ENCODE measurements at places on chromosomes 16 and 17. TPM values are rescaled to one million over a fixed set of nuclear protein-coding genes. Genes with fewer than 3 reads are reported as not detected.

Gene PIK3R5
- total RNA-seq = 46.8 TPM

DNA sequence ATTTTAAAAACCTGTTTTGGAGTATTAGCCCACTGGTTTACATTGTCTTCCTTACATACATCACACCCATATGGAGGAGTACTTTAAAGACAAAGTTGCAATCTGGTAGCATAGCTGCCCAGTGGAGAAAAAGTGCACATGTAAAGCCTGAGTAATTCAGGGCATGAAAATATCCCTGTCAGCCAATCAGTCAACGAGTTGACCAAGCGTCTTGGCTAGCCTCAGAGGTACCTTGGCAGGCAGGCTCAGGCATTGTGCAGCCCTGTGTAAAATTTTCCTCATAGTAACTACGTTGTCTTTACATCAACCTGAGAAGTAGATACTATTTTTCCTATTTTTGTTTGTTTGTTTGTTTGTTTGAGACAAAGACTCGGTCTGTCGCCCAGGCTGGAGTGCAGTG, 339.0 kb downstream of the CDH13 start:
- DNase-seq = no peak

Gene NLK
- 11.3 TPM for total RNA-seq

- no peak for DNase-seq
Observed at GRCh38 chr16:23587726-23588125, 8.4 kb downstream of the NDUFAB1 start.

- no peak for DNase-seq
Observed at GRCh38 chr17:17351901-17352781, 49.0 kb downstream of the NT5M start.

- DNase-seq = no peak
Observed at GRCh38 chr17:63760771-63761539, 12.4 kb downstream of the CCDC47 start.

- no peak for DNase-seq
Observed at GRCh38 chr17:56822725-56823124, 11.0 kb downstream of the C17orf67 start.

Gene PITPNM3
- 0.52 TPM for total RNA-seq

GRCh38 chr17:79976451-79976850, 59.2 kb downstream of the TBC1D16 start:
- no peak for DNase-seq

- no peak for DNase-seq
Observed at GRCh38 chr17:3695129-3695722, 729 bp downstream of the P2RX5 start.

Gene NLRC3
- 29.6 TPM for total RNA-seq

Gene CLEC3A
- total RNA-seq = not detected

- DNase-seq = no peak
Observed at GRCh38 chr17:74776990-74777389, 845 bp upstream of the NAT9 start.

DNA sequence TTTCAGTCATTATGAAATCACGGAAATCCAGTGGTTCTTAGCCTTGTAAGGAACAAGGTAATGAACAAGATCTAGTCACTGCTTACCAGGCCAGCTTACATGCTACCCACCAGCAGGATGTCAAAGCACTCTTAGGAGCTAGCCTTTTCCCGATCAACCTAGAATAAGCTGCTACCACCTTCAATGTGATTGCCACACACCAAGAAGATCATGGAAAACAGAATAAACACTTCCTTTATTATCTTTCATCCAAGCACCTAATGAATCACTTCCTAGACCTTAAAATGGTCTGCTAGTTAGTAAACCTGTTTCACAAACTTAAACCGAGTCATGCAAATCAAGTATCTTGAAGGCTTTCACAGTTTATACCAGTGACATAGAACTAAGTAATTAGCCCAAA, 5.0 kb downstream of the BBS2 start:
- DNase-seq = no peak

GRCh38 chr17:41116297-41116696, 1.9 kb downstream of the KRTAP4-11 start:
- DNase-seq = no peak

Gene CNGB1
- not detected for total RNA-seq

Gene SULT1A4
- total RNA-seq = 3.1 TPM

DNA sequence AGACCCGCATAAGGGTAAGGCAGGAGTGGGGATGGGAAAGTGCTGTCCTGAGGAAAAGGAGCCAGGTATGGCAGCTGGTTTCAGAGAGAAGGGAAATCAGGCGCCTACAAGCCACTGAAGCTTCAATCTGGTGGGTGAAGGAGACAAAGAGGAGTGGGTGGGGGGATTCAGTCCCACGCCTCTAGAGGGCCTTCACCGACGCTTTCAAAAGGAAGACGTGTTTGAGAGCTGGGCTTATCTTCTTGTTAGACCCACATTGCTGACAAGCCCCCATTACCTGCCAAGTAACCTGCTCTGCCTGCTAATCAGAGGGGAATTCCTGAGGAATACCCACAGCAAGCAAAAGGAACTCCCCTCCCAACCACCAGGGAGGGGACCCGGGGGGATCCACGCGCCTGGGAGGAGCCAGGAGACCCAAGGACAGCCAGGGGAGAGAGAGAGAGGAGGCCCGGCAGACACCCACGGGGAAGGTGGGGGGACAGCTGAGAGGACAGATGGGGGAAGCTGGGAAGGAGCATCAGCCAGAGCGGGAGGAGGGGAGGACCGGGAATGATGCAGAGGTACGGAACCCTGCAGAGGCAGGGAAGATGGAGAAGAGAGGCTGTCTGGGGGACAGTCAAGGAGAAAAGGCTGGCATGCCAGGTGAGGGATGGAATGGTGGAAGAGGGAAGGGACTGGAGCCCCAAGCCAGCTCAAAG, 1.0 kb downstream of the MTMR4 start:
- DNase-seq = no peak

Gene NECAB2
- total RNA-seq = 0.11 TPM

DNA sequence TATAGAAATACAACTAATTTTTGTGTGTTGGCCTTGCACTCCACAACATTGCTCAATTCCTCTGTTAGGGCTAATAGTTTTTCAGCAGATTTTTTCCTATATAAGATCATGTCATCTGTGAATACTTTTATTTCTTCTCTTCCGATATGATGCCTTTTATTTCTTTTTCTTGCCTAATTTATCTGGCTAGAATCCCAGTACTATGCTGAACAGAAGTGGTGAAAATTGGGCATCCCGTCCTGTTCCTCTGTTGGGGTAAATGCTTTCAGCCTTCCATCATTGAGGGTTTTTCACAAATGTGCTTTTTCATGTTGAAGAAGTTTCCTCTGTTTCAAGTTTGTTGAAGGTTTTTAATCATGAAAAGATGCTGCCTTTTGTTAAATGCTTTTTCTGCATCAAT, 22.7 kb upstream of the TNFRSF13B start:
- no peak for DNase-seq

Gene KRT24
- total RNA-seq = not detected

DNA sequence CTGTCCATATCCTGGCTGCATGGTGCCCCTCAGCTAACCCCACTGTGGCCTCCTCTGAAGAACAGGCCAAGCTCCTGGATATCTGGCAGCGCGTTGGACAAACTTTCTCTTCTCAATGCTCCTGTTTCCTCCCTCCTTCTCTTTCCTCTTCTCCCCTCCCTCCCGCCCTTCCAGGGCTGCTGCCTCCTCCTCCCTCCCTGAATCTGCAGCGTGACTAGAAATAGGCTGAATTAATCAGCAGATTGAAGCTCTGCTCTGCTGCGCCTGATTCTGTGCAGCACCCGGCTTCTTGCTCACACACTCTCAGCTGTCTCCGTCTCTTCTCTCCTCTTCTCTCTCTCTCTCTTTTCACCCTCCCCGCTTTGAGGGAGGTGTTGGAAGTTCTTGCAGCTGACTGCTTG, 19.8 kb downstream of the TMEM94 start:
- DNase-seq = no peak

DNA sequence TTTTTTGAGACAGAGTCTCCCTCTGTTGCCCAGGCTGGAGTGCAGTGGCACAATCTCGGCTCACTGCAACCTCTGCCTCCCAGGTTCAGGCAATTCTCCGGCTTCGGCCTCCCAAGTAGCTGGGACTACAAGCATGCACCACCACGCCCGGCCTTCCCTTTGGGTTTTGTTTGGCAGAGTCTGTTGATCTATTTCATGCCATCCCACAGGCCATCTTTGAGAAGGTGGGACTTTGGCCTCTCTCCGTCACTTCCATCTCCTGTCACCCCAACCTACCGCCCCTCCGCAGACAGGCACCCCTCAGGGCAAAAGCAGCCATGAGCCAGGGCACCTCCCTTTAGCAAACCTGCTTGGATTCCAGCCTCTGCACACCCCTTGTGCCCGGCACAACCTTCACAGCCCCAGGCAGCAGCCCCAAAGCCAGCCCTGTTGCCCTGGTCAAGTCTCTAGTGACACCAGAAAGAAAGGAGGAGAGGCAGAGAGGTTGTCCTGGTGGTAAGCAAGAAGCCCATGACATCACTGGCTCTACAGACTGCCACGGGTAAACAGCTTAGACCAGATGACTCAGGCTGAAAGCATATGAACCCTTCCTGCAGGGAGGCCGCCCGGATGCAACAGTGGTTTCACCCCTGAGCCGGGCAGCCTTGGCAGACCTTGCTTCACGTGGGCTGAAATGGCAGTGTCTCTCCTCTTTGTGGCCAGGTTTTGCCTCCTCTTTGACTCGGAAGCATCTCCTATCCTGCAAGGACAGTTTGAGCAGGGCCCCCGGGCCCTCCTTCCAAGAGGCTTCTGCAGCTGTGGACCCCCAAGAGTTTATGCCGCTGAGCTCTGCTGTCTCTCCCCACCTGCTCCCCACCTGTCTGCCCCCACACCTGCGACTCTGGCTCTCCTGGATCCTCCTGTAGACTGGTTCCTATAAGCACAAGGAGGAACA, 8.1 kb upstream of the TIMP2 start:
- DNase-seq = peak; percentile 30

GRCh38 chr17:6080711-6081430, 10.7 kb downstream of the WSCD1 start:
- no peak for DNase-seq

- DNase-seq = no peak
Observed at GRCh38 chr17:1173432-1174262, 6.1 kb downstream of the ABR start.

- no peak for DNase-seq
Observed at GRCh38 chr17:50035945-50036344, 20.0 kb upstream of the ITGA3 start.

Gene HOXB4
- 3.0 TPM for total RNA-seq

DNA sequence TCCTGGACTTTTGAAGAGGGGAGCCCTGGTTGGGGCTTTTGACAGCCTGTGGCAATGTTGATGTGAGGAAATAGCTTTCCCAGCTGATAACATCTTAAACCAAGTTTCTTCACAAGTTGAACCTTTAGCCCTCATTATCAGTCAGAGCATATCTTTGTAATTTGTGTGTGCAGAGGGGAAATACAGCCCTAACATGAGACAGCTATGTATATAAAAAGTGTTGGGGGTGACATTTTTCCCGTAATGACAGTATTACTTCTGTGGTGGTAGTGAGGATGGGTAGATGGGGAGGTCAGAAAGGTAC, 221.1 kb downstream of the FTO start:
- DNase-seq = no peak

DNA sequence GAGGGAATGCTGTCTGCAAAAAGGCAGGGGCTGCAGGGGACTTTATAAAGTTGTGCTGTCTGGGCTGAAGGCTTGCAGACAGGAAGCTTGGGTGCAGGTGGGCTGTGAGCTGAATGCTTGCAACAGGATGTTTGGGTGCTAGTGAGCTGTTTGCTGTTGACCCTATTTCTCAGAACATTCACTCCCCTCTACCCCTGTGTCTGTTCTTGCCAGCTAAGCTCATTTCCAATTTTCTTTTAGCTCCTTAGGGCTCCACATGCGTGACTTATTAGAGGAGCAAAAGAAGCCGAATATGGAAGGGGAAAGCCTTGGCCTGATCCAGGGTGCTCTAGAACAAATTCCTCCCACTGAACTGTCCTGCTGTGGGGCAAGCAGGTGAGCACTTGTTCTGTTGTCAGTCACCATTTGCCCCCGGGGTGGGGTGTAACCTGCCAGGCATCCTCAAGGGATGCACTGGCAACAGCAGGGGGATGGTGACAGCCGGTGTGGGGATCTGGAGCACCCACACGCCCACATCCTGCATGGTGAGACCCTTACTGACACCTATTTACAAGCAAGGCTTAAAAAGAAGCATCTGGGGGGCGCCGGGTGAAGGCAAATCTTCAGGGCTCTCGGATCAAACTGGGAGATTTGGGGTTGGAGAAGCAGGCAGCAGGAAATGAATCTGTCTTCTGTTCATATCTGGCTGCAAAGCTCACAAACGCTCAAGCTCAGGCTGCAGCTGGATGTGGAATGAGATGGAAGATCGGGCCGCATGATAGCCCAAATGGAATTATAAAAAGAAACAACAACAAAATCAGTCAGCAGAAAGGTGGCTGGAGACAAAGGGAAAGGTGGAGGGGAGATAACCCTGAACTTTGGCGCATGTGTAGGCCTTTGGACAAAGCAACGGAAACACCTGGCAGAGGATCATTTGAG, 21.1 kb upstream of the NUP93 start:
- no peak for DNase-seq

- no peak for DNase-seq
Observed at GRCh38 chr17:40598619-40599467, 33.6 kb upstream of the CCR7 start.

- DNase-seq = no peak
Observed at GRCh38 chr17:8022360-8023003, 16.4 kb upstream of the ALOX15B start.

DNA sequence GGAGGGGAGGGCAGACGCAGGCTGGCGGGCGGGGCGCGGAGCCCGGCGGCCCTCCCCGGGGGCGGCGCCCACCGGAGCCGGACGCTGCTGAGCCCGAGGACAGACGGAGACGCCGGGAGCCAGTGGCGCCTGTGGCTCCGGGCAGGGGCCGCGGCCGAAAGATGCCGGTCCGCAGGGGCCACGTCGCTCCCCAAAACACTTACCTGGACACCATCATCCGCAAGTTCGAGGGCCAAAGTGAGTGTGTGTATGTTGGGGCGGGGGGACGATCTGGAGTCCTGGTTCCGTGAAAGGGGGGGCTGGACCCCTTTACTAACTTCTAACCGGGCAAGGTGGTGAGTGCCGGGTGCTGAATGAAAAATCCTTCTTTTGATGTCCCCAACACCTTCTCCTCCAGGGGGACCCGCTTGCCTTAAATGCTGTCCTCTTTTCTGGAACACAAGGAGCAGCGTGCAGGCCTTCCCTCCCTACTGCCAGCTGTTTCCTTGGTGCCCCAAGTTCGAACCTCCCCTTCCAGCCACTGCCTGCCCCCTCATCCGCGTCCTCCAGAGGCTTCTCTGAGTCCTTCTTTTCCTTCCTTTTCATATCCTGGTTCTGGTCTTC, at the start of gene KCNH6:
TSS of gene KCNH6 (plus strand) at position 106 of the 603 bp plus-strand sequence. CDS start at position 162, 56 bp downstream.
- DNase-seq = no peak

GRCh38 chr17:6358131-6358530, 76.8 kb downstream of the AIPL1 start:
- DNase-seq = no peak

DNA sequence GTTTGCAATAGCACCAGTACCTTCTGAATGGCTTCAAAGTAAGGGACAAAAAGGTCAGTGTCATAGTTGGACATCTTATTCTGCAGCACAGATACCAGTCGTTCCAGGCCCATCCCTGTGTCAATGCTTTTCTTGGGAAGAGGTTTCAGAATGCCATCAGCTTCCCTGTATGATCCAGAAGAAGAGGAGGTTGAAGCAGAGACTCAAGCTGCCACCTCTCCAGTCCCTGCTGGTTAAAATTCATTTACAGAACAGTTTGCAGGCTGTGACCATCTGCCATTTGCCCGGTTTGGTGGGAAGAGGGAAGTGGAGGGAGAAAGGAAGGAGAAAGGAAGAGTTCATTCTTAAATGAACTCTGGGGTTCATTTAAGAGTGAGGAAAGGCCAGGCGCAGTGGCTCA, 18.4 kb upstream of the EXOSC6 start:
- DNase-seq = no peak

All from activated T-helper 2 cell treated with anti-CD3 and anti-CD28 coated beads, Interferon-gamma antibody, Interleukin-2, Interleukin-4, amounts not matched to agents 10 μg/mL and 5 μg/mL and 100 μg/mL, durations not matched to agents 14 hours and 24 hours and 36 hours (primary cell).